Left ventricle myocardium inferior (tissue), 1 donor: ENCODE measurements at places on chromosomes 11 and 22. TPM values are rescaled to one million over a fixed set of nuclear protein-coding genes. Genes with fewer than 3 reads are reported as not detected.

The PHRF1 gene
- total RNA-seq, result 17.7 TPM

The MS4A3 gene
- not detected for total RNA-seq

The ATP5MG gene
- 854 TPM for total RNA-seq

The P4HA3 gene
- 0.16 TPM for total RNA-seq

The GLB1L3 gene
- total RNA-seq, result not detected

The SLC22A25 gene
- not detected for total RNA-seq

The ARHGAP42 gene
- 11.1 TPM for total RNA-seq

The MADD gene
- total RNA-seq, result 40.9 TPM

The GRIA4 gene
- total RNA-seq, result not detected

The DLG2 gene
- total RNA-seq, result 6.5 TPM

The CASP5 gene
- not detected for total RNA-seq

The OR10S1 gene
- not detected for total RNA-seq

The IL17REL gene
- total RNA-seq, result not detected
